Renal cortical epithelial cell (primary cell): ENCODE measurements at places on chromosomes 3 and 15. TPM values are rescaled to one million over a fixed set of nuclear protein-coding genes. Genes with fewer than 3 reads are reported as not detected.
A peak's percentile ranks its signal among the peaks of the same experiment; 100 is the strongest.

TNFAIP8L3 gene
- 0.35 and 0.40 TPM in 2 replicates for total RNA-seq

DNA sequence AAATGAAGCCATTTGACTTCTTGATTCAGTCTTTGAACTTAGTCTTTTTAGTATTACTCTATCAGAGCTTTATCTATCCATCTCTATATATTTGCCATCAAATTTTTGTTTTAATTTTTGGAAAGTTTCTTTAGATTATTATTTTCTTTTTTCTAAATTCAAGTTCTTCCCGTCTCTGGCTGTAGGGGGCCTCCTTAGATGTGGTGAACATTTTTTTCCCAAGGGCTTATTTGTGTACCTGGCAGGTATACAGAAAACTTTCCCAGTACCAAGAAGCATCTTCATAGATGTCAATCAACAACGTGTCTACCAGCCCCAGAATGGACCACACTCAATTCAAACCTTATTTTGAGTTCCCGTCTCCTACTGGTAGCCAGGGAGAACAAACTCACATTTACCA, 486.8 kb upstream of the CNTN4 start:
- no peak for DNase-seq

BBS4 gene
- 17.7 and 26.7 TPM in 2 replicates for total RNA-seq

DNAH12 gene
- total RNA-seq, result 0.17 and 0.25 TPM in 2 replicates

RASGRF1 gene
- 1.2 TPM in 1 of 2 replicates, not detected in the other for total RNA-seq

NTRK3 gene
- total RNA-seq, result under 0.01 TPM in 1 of 2 replicates, not detected in the other

- DNase-seq, result no peak
Observed at GRCh38 chr3:44018926-44019325, 222.8 kb upstream of the TOPAZ1 start.

GRCh38 chr3:44992555-44993470, 16.8 kb downstream of the EXOSC7 start:
- DNase-seq, result no peak

DNA sequence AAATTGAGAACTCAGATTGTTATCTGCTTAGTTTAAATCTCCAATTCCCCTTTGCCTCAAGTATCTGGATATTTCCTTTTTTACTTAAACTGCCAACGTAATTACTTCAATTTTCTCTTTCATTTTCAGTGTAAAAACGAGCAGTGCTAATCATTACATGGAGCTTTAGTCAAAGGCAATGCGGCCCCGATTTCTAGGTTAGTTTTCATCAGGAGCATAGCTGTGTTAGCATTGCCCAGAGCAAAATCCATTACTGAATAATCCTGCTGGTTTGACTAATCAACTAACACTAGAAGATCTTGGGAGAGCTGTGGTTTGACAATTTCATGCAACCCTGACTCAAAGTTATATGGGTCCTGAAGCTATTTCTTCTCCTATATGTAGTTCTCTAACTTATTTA, 46.2 kb downstream of the ZPLD1 start:
- DNase-seq, result peak; percentile 94
